ENCODE measurements at places on chromosomes 4 and X. TPM values are rescaled to one million over a fixed set of nuclear protein-coding genes. Genes with fewer than 3 reads are reported as not detected.
A peak's percentile ranks its signal among the peaks of the same experiment; 100 is the strongest.

Gene TENM3
- total RNA-seq: not detected

DNA sequence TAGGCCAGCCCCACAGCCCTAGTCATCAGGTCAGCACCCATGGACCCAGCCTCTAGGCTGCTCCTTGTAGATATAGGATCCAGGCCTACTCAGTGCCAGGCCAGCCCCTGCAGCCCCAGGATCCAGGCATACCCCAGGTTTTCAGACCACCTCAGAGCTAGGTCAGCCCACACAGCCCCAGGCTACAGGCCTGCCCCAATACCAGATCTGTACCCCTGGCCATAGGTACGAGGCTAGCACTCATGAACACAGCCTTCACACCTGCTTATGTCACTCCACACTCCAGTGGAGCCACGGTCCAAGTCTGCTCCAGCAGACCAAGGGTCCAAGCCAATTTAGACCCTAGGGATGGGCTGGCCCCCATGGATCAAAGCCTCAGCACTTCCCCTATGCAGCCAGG lies 191.0 kb downstream of the DLG3 start:
- no peak for DNase-seq

- DNase-seq: no peak
Observed at GRCh38 chrX:3598709-3599108, 114.7 kb downstream of the PRKX start.

DNA sequence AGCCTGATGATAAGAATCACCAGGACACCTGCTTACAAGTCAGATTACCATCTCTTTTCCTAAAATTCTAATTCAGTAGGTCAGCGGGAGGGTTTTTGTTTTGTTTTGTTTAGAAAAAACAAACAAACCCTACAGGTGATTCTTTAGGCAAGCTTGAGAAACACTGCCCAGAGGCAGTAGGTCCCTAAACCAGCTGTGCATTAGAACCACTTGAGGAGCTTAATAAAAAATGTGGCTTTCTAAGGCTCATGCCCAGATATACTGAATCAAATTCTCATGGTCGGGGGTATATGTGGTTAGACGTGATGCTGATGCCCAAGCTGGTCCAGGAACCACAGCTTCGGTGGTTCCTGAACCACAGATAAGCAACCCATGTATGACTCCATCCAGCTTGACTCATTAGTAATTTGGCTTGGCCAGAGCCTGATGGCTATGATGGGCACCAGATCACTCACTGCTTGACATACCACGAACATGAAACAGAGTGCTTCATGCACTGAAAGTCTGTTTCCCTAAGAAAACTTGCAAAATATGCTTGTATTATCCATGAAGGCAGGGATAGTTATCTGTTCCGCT lies 338.1 kb upstream of the F9 start:
- DNase-seq: no peak

DNA sequence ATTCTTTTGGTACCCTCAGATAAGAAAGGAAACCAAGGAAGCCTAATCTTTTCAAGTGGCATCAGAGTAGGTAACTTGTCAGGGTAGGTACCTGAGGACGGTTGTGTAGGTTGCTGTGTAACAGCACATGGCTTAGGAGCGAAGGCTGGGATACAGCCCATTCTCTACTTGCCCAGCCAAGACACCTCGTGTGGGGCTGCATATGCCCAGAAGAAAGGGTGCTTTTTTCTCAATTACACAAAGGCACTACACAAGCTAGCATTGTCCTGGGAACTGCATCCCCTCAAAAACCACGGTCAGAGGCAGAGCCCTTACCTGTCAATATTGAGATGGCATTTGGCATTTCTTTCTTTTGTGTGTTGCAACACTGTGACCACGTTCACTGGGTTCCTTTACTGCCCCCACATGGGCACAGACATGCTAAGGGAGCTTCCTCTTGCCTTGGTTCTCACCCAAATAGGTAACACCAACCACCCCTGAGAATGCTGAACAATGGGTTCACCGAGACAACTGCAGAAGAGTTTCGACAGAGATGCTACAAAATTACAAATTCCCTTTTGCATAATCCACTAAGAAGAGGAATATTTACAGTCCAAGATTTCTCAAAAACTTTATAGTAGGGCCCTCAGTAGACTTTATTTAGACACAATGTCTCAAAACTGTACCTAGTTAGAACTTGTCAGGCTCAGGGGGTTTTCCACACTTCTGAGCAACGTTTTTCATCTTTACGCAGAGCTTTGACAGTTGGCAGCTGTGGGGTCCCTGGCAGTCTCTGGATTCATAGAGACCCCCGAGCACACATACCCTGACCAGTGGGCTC lies 35.8 kb upstream of the TNIP3 start:
- DNase-seq: no peak

GRCh38 chr4:148618856-148619255 lies 176.6 kb upstream of the NR3C2 start:
- DNase-seq: no peak

GRCh38 chr4:68256284-68256683 lies 10.8 kb upstream of the TMPRSS11B start:
- no peak for DNase-seq

GRCh38 chr4:112083587-112084347 lies 61.5 kb upstream of the FAM241A start:
- DNase-seq: no peak

DNA sequence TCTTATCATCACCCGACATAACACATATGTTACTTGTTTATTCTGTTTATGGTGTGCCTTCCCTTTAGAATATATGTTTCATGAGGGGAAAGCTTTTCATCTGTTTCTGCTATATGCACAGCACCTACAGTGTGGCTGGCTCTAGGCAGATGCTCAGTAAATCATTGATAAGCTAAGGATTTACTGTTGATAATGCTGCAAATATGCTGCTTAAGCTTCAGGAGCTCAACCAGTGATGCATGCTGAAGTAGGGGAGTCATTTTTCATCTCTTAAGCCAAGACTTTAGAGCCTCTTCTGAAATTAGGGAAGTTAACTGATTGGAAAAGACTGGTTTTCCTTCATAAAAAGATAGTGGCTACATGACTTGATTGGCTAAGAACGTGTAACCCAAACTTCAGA lies 16.4 kb downstream of the FAT4 start:
- no peak for DNase-seq

GRCh38 chr4:96407225-96407624 lies 567.3 kb downstream of the PDHA2 start:
- no peak for DNase-seq

DNA sequence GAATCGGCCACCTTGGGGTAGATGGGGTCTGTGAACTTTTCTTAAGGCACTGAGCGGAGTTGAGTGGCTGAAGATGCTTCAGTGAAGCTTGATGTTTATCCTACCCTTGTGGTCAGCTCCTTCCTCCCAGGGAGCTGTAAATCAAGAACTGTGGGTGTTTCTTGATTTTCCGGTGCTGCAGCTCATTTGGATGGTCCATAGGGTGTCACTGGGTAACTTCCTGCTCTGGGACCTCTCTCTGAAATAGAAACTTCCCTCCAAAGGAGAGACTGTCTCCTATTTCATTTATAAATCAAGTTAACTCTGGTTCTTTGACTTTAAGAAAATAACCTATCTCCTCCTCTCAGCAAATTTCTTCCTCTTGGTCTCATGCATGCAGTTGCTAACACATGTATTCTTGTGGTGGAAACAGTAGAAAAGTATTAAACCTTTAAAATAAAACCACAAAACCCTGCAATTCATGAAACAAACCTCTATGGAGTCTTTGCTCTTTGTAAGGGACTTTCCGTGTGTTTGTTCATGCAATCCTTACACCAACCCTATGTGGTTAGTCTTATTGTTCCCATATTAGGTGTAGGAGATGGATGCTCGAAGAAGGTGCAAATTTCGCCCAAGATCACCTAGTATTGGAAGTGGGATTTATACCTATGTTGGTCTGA lies 110.3 kb downstream of the SHROOM3 start:
- DNase-seq: peak; percentile 8

GRCh38 chrX:50973199-50973598 lies 62.7 kb downstream of the BMP15 start:
- no peak for DNase-seq

GRCh38 chr4:140252742-140253555 lies 99.0 kb upstream of the MAML3 start:
- DNase-seq: peak; percentile 38

DNA sequence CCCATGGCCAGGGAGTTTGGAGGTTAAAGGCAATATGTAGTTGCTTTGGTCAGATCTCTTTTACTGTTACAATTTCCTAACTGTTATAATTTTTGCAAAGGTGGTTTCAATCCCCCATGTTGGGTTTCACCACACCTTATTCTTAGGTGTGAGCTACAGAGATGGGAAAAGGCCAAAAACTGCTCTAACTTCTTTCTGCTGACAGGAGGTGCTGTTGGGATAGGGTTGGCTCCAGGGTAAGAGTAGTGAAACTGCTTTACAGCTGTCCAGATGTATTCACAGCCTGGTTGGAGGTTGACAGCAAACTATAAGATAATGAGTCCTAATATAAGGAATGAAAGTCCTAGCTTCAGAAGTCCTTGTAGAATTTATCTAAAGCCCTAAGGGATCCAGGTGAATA lies 181.3 kb upstream of the TEX13D start:
- no peak for DNase-seq

Gene FOXR2
- not detected for total RNA-seq

GRCh38 chrX:68693481-68694434 lies 46.3 kb downstream of the STARD8 start:
- DNase-seq: no peak

- DNase-seq: peak; percentile 51
Observed at GRCh38 chr4:1720163-1720983, 750 bp downstream of the TMEM129 start.

GRCh38 chr4:158481811-158482210 lies 39.9 kb upstream of the RXFP1 start:
- no peak for DNase-seq
